Activated gamma-delta T cell treated with Interleukin-2 at 50 U/mL for 16 hours (primary cell): ENCODE measurements at places on chromosomes 3 and 15.

DNA sequence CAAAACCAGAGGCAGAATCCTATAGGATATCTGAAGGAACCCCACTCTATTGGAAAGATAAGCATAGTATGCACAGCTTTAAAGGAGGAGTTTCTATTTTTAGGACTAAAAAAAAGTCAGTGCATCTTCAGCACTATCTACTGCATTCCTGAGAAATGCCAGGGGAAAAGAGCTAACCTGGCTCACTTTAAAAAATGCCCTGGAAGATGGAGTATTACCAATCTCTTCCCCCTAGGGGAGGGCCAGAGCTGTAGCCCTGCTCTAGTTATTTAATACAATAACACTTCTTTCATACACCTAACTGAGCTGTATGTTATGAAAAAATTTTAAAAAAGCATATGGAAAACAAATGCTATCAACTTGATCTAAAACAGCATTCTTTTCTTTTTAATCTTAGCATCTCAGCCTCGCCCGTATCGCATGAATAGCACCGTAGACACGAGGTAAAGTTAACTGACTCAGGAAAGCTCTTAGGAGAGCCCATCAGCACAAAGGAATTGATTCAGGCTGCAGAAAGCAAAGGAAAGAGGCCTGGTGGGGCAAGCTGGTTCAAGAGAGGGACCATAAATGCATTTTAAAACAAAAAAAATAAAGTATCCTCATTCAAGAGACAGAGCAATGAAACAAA is 50.2 kb downstream of the TGM4 start:
- no peak for DNase-seq

- DNase-seq: no peak
Measured at GRCh38 chr3:107928084-107928445, 162.8 kb downstream of the CD47 start.

DNA sequence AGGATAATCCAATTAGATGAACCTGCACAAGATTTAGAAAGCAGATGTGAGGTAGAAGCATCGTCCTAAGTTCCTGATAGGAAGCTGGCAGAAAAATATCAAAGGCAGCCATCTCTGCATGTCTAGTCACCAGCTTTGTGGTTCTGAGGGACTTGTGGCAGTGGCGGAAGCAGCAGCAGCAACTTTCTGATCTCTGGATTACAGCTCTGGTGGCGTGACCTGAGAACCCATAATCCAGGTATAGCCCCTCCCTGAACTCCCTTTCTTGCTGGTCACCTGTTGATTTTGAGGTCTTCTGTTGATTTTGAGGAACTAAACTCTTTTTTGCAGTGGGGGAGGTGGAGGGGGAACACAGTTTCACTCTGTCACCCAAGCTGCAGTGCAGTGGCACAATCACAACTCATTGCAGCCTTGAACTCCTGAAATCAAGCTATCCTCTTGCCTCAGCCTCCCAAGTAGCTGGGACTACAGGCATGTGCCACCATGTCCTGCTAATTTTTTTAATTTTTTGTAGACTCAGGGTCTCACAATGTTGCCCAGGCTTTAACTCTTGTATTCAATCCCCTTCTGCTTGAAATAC is 7.9 kb downstream of the FSIP1 start:
- DNase-seq: peak; percentile 37

DNA sequence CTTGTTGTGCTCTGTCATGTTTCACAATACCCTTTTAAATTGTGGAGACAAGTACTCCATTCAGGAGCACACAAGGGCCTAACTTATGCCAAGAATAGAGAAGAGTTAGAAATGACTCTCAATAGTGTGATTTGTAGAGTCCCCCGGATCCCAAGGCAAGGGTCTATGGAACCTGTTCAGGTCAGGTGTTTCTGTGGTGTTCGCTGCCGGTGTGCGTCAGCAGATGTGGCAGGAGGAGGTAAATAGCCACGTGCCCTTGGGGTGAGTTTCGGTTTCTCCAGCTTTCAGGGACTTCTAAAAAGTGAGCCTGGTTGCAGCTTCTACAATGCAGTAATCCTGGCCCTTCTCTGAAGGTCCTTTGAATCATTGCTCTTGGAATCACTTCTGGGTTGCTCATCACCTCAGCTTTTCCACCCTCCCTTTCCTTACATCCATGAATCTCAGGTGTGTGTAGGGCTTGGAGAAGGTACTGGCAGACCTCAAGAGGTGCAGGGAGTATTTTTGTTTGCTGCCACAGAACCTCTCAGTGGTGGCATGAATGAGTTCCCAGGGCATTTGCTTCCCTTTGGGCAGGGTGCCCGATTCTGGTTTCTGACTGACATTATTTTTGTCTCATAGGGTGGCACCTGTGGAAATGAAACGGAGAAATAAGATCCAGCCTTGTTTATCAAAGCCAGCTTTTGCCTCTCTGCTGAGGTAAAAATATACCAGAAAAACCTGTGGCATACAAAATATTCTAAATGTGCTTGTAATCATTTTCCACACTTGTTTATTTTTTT is 7.3 kb downstream of the ST3GAL6 start:
- no peak for DNase-seq

DNA sequence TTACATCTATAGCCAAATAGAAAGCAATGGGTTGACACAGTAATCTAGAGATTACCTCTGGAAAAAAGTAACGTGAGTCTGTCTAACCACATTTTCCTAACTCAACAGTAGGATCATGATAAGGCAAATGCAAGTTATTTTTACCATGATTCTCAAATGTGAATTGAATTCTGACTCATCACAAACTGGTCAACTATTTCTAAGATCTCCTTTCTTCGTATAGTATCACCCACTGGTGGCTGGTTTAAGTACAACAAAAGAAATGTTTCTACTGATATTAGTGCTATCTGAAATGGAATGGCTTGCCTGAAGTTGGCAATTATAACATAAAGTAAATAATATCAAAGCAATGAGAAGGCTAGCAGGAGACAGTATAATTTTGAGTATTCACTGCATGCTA is 102.2 kb downstream of the ABI3BP start:
- no peak for DNase-seq
